Nucleus accumbens (tissue), 56 donors: ENCODE measurements at places on chromosomes 12 and 14.

GRCh38 chr14:84065811-84066210, 1464.1 kb upstream of the FLRT2 start:
- DNase-seq, result no peak

DNA sequence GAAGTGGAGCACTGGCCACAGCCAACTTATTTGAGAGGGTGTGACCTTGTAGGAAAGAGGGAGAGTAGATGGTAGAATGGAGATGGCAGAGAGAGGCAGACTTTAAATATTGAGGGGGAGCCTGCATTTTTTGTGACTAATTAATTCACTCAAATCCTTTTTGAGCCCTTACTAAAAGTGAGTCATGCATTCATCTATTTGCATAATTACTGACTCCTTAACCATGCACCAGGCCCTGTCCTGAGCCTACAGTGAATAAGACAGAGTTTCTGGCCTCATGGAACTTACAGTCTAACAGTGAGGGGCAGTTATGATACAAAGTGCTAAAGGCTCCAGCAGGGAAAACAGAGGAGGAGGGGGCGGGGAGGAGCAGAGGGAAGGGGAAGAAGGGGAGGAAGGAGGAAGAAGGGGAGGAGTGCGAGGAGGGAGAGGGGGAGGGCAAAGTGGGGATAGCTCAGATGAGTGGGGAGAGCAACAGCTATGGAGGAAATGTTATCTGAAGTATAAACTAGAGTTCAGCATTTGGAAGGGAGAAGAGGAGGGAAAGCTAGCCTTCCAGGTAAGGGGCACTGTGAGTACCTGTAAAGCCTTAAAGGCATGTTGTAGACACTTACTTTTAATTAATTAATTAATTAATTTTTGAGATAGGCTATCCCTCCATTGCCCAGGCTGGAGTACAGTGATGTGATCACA, 7.5 kb upstream of the CTDSP2 start:
- no peak for DNase-seq

GRCh38 chr14:22882064-22882463, 958 bp upstream of the REM2 start:
- DNase-seq, result no peak

- DNase-seq, result no peak
Observed at GRCh38 chr12:23197266-23197665, 572.3 kb downstream of the ETNK1 start.

GRCh38 chr12:19242581-19242980, 113.0 kb downstream of the PLEKHA5 start:
- DNase-seq, result no peak
